ENCODE measurements at places on chromosomes 13 and 19.
A peak's percentile ranks its signal among the peaks of the same experiment; 100 is the strongest.

DNA sequence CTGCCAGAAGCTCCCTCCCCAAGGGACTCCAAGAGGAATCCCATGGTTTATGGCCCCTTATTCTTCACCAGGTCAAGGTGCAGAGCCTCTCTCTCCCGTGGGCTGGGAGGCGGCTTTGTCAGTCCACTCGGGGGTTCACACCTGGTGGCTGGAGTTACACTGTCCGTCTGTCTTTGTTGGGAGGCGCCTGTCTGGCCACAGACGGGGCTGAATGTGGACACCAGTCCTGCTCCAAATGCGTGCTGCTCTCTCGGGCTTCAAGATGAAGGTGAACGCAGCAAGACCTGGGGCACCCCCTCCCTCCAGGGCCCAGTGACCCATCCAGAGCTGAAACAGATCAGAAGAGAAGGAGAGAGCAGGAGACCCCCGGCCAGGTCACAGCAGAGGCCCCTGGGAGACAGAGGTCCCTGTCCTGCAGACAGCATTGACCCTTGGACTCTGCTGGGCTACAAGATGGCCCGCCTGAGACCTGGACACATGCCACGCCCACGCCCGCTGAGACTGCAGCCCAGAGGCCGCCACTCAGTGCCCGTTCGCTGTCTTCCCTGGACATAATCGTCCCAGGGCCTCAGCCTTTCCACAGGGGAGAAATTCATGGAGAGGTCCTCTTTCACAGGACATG lies 29.9 kb upstream of the TUBGCP3 start:
- no peak for DNase-seq

DNA sequence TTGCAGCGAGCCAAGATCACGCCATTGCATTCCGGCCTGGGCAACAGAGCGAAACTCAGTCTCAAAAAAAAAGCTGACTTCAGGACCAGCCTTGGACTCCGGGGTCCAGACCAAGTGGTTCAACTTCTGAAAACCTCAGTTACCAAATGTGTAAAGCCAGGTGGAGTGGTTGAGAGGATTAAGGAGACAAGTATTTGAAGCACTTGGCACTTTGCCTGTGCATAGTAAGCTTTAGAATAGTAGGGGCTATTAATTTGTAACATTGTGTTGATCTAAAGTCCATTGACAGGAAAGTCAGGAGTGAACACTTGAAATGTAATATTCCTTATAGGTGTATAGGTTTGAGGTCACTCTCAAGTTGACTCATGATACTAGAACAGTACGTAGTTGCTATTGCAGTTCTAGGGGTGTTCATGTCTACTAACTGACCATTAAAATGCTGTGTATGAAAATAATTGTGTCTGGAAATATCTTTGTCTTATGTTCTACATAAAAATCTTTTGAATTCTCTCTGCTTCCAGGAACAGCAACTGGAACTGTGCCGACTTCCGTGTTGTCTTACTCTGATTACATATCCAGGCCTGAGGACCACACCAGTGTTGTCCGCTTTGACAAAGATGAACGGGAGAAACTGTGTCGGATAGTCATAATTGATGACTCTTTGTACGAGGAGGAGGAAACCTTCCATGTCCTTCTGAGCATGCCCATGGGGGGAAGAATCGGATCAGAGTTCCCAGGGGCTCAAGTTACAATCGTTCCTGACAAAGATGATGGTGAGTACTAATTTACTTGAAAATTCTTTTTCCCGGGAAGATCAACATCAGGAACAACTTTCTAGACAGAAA lies 97.4 kb downstream of the FREM2 start:
- no peak for DNase-seq

- no peak for DNase-seq
Measured at GRCh38 chr13:39976481-39976880, 321.0 kb downstream of the COG6 start.

DNA sequence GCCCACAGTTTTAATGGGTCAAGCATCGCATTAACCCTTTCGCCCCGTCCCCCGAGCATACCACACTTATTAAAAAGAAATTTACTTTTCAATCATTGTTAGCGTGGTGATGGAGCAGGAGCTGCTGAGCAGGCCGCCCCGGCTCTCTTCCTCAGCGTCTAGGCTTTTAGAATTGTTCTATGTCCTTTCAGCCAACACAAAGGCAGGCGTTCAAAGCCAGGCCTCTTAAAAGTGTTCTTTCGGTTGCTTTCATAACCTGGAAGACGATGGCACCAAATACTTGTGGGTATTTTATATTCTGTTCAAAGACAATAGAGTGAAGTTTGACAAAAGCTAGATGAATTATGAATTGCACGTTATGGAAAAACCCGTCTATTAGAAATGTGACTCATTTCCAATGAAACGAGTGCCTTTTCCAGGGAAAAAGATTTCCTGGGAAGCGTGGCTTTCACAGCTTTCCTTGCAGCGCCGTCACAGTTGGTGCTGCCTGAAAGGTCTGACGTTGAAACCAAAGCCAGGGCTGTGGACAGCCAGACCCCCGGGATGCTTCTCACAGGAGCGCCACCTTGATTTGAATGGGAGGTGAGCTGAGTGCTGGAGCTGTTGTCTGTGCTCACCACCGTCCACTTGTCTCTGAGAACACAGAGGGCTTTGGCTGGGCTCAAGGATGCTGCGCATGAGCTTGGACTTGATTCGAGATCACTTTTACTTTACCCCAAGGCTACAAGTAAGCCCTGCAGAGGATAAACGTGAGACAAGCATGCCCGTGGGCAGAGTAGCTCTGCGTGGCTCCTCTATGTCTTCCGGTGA lies 78.8 kb downstream of the SOX1 start:
- no peak for DNase-seq

DNA sequence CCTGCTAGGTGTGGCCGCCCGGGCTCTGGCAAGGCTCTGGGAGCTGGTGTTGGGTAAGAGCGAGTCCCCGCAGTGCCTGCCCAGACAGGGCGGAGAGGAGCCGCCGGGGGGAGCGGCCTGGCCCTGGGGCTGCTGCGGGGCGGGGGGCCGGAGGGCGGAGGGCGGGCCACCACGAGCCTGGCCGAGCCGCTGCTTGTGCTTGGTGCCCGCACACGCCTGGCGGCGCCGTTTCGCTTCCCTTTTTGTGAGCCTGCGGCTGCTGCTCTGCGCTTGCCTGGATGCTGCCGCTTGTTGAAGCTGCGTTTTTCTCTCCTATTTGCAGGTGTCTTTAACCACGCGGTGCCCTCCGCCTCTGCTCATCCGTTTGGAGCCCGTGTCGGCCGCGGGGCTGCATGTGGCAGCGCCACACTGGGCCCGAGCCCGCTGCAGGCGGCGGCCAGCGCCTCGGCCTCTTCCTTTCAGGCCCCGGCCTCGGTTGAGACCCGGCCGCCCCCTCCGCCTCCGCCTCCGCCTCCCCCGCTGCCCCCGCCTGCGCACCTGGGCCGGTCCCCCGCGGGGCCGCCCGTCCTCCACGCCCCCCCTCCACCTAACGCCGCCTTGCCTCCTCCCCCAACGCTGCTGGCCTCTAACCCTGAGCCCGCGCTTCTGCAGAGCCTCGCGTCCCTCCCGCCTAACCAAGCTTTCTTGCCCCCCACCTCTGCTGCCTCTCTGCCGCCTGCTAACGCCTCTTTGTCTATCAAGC lies 8.5 kb downstream of the PLEKHJ1 start:
- DNase-seq, result no peak

GRCh38 chr19:18219911-18220631 lies 6.2 kb downstream of the PDE4C start:
- no peak for DNase-seq

DNA sequence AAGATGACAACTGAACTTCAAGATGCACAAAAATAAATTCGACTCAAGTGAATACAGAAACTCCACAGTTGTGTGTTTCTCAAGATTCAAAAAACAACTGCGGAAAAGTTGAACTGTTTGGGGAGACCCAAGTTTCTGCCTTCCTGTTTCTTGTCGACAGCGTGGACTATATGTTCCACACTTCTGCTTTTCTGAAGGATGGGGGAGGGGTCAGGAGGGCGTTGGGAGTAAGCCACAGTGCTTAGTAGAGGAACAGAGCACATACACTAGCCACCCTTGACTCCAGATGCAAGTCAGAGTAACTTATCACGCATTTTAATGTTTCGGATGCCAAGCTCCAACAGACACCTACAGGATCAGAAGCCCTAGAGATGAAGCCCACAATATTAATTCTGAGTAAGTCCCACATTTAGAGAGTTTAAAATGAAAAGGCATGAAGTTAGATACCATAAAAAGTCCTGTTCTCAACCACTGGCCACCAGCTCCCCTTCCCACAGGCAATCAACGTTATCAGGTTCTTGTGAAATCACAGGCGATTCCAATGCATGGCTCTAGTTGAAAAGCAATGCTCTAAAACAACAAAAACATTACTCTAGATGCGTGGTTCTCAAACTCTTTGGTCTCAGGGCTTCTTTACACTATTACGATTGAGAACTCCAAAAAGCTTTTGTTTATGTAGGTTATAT lies 4.2 kb downstream of the TUBGCP3 start:
- no peak for DNase-seq

- DNase-seq, result no peak
Measured at GRCh38 chr19:30492586-30493270, 120.5 kb downstream of the ZNF536 start.

DNA sequence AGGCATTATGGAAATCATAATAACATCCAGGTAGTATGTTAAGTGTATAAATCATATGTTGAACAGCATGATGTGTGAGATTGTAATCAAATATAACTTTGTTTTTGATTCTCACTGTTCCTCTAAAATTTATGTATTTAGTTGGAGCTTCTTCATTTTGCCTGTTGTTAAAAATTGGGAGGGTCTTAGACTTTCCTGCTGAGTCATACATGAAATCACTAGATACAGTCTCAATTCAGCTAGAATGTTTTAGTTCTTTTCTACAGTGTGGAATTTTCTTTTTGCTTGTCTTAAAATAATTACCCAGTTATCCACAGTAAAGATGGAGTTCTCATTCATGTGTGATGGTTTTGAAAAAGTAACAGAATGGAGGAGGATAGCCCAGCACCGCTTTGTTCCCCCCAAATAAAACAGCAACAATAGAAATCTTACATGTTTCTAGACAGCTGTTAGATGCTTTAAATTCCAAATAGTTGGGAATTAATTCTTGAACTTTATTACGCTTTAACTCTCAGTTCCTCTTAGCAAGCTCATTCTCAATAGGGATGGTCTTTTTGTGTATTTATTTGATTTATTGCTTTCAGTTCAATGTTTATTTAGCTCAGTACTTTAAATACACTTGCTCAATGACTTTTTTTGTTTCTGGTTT lies 109.5 kb downstream of the PDS5B start:
- DNase-seq, result no peak

- no peak for DNase-seq
Measured at GRCh38 chr19:39845584-39845932, 621 bp downstream of the FBL start.

DNA sequence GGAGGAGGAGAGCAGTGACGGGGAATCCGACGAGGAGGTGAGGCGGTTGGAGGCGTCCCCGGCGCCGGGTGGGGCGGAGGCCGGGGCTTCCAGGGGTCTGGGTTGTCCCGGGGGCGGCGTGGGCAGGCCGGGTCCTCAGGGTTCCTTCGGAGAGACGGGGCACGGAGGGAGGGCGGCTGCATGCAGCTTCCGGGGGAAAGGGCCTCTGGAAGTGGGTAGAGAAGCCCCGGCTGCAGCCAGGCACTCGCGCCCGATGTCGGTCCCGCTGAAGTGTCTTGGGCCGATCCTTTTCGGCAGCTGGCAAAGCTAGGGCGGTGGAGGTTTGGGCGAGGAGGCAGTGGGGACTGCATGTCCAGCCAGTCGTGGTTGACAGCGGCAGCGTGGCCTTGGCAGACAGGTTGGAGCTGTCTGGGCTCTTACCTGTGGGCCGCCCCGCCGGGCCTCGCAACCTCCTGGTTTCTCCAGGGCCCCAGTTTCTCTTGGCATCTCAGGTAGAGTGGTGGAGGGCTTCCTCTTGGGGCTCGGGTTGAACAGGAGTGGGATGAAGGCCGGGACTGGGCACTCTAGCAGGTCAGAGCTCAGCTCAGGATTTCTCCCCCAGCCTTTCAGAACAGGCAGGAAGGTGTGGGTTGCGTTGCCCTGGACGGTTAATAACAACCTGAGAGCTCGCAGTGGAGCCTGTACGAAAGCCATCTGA lies 690 bp downstream of the KMT2B start:
- DNase-seq, result peak; percentile 36

GRCh38 chr19:8575467-8575997 lies 1.7 kb downstream of the MYO1F start:
- peak; percentile 42 for DNase-seq

- DNase-seq, result no peak
Measured at GRCh38 chr13:46297361-46297811, 85.7 kb downstream of the LRRC63 start.

Data from activated T-cell treated with anti-CD3 and anti-CD28 coated beads for 1 hour (primary cell).